Activated CD8-positive, alpha-beta memory T cell treated with anti-CD3 and anti-CD28 coated beads, Interleukin-2, amount 10 ng/mL, durations not matched to agents 7 days and 5 days (primary cell): ENCODE measurements at places on chromosomes 16 and 17.

GRCh38 chr17:77319211-77320043 is 178.7 kb downstream of the SEC14L1 start:
- DNase-seq: peak; percentile 71

- DNase-seq: no peak
Observed at GRCh38 chr16:87486713-87487247, 6.0 kb downstream of the ZCCHC14 start.

- DNase-seq: no peak
Observed at GRCh38 chr16:31016018-31016417, 5.6 kb upstream of the STX1B start.

DNA sequence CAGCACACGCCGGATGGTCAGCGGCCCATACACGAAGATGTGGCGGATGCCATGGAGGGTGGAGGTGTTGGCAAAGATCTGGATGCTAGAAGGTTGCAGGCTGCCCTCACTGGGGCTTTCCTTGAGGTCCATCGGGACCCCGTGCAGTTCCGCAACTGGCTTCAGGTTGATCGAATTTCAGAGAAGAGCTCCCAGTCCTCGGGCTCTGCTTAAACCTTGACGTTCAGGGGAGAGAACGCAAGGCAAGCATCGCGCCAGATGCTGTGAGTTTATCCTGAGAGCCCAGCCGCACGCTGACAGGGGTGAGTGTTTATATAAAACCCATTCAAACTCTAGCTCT is 98.7 kb upstream of the CCL2 start:
- no peak for DNase-seq

- DNase-seq: no peak
Observed at GRCh38 chr16:85291302-85292148, 179.3 kb upstream of the CIBAR2 start.

DNA sequence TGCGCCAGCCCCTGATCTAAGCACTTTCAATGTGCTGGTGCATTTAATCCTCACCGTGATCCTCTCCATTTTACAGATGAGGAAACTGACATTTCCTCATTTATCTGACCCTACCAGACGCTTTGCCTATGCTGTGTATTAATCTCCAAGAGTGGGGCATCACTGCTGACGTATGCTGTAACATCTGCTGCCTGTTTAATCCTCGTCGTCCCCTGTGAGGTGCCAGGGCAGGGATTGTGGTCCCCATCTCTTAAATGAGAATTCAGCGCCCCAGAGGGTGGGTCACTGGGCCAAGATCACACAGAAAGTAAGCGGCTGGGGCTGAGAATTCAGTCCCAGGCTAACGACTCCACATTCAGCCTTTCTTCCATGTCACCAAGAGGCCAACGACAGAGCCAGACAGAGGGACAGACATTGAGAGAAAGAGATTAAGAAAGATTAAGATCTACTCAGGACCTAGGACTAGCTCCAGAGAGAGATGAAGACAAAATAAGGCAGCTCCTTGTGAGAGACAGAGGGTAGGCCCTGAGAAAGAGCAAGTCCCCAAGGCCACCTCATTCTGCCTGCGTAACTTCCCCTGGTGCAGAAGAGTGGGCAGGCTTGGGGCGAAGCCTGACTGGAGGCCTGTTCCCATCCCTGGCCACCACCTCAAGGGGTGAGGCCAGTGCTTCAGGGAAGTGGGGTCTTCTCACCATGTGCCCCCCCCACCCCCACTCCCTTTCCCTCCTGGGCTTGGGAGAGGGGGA is 13.5 kb downstream of the CACNA1G start:
- DNase-seq: no peak

DNA sequence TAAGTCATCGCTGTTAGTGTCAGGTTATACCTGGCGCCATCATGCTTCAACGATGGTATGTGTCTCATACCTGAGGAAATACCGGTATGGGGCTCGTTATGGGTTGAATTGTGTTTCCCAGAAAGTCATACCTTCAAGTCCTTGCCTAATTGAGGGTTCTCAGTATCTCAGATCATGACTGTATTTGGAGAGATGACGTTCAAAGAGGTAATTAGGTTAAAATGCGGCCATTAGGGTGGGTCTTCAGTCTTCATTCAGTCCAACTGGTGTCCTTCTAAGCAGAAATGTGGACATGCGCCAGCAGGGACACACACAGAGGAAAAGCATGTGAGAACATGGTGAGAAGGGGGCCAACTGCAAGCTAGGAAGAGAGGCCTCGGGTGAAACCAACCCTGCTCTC is 37.5 kb upstream of the XYLT1 start:
- no peak for DNase-seq

DNA sequence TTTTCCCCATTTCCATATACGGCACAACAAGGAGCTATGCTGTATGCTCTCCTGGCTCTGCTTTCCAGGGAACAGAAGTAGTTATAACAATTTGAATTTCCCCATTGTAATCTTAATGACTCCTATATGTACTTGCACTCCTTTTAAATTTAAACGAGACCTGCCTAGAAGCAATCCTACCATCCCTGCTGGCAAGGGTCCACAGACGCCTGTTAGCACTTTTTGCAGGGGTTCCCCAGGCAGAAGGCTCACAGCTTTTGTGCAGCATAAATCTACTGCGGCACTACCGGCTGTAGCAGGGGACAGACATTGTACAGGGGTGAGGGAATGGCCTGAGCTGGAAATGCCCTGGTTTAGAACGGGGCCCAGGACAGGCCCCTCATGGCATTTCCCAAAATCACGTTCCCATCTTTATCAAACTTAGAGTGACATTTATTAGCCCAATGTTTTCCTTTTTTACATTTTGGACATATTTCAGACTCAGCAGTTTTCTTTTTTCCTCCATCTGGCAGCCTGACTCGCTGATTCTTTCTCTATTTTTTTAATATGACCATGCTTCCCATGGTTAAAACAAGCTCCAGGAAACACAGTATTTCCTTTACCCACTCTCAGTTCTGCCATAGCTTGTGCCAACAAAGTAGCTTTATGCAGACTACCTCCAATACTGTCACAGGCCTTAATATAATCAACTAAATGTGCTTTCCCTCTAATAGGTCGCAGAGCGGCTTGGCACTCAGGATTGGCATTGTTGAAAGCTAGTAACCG is 35.4 kb upstream of the USP22 start:
- no peak for DNase-seq

DNA sequence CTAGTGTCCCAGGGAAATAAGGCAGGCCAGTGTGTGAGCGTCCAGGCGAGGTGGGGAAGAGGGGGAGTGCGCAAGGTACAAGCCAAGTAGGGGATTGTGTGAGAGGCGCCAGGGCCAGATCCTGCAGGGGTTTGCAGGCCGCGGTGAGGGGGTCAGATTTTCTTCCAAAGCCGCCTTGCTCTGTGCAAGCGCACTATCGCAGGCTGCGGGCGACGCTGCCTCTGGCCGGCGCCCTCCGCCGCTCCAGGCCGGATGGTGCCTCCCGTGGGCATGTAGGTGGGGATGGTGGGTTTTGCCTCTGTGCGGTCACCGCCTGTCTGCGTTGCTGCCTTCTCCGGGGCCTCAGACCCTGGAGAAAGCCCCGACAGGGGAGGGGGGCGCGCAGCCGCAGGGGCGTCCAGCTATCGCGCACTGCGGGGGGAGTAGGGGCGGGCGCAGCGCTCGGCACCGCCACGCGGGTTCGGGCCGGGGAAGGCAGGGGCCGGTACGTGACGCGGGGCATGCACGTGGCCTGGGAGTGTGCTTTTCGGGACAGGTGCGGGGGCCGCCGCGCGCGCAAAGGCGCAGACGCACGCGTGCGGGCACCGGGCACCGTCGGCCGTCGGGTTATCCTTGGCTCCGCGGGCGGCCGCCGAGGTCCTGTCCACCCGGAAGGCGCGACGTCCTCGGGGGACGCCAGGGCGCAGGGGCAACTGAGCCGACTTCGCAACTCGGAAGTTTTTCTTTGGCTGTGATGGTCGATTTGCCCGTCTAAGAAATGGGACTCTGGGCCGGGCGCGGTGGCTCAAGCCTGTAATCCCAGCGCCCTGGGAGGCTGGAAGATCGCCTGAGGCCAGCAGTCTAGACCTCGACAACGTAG is 1.1 kb upstream of the HAPSTR1 start:
- peak; percentile 67 for DNase-seq

DNA sequence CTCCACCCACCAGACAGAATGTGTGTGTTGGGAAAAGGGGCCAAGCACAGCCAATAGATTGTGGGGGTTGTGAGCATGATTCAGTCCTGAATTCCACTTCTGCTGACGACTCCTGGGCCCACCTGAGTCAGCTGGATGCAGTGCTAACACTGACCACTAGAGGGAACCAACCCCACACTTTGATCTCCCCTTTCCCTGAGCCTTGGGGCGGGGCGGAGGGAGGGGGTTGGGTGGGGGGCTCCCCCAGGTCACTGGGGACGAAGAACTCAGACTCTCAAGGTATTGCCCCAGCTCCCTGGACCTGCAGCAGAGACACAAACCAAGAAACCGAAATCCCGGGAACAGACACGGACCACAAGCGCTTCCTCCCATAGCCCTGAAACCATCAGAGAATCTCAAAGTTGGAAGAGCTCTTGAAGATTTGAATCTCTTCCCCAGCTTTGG is 621 bp upstream of the CSHL1 start:
- peak; percentile 73 for DNase-seq

- DNase-seq: no peak
Observed at GRCh38 chr16:8083560-8083959, 506.8 kb downstream of the TMEM114 start.

DNA sequence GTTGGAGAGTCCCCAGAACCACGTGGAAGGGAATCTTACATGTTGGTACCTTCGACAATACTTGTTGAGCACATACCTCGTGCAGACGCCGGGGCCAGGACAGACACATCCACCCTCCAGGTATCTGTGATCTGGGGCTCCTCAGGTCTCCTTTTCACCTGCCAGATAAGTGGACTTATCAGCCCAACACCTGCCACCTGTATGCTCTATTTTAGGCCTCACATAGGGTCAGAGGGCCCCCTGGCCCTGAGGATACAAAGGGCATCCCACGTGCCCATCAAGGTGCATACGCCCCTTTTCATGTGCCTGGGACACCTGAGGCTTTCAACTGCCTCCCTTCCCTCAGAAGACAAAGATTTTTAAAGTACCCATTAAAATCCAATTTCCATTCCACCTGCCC is 212.7 kb downstream of the MRTFB start:
- DNase-seq: no peak

- DNase-seq: no peak
Observed at GRCh38 chr17:52128721-52129120, 29.8 kb downstream of the CA10 start.

GRCh38 chr17:31915456-31916100 is 14.1 kb upstream of the UTP6 start:
- DNase-seq: no peak

GRCh38 chr16:74480150-74481029 is 59.1 kb upstream of the CLEC18B start:
- DNase-seq: no peak

DNA sequence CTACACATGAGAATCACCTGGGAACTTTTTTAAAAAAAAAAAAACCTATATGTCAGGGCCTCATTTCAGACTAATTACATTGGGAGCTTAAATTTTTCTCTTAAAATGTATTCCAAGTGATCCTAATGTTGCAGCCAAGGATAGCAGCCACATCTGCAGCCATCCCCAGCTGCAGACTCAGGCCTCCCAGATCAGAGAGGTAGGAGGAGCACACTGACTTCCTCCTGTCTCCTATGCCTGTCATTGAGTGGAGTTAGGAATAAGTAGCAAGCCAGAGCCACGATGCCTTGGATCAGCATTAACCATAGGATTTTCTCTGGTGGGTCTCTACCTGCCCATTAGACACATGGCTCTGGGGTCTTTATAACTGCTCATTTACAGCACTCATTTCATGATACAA is 463.5 kb downstream of the HS3ST4 start:
- DNase-seq: no peak

DNA sequence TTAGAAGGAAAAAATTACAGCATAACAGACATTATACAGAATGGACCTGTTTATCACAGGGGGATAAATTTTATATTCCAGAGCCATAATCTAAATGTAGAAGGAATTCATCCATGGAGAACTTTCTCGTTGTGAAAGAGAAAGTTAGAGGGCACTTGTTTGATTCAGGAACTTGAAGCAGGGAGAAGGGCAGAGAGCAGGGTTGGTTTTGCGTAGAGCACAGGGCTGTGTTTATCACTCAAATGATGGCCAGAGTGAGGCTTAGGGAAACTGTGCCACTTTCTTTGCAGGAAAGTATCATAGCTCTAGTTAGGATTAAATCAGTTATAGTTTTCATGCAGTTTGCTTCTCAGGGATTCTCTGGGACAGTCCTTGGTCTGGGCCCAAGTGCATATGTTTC is 29.1 kb upstream of the MED13 start:
- no peak for DNase-seq

DNA sequence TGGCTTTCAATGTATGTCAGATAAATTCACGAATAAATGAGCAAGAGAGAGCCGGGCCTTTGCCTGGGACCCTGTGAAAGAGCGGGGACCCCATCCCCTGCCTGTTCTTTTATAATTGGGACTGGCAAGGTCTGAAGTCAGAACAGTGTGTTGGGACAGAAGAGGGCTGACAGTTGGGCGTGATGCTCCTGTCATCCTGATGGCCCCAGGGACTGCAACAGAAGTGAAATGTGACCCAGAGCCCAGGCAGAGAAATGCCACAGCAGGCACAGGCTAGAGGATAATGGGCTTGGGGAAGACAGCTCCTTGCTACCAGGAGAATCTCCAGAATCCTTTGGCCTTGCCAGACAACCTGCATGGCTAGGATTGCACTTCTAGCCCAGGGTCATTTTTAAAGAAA is 37.9 kb downstream of the GSG1L start:
- no peak for DNase-seq

GRCh38 chr17:12993631-12994030 is 24.2 kb downstream of the ELAC2 start:
- no peak for DNase-seq

DNA sequence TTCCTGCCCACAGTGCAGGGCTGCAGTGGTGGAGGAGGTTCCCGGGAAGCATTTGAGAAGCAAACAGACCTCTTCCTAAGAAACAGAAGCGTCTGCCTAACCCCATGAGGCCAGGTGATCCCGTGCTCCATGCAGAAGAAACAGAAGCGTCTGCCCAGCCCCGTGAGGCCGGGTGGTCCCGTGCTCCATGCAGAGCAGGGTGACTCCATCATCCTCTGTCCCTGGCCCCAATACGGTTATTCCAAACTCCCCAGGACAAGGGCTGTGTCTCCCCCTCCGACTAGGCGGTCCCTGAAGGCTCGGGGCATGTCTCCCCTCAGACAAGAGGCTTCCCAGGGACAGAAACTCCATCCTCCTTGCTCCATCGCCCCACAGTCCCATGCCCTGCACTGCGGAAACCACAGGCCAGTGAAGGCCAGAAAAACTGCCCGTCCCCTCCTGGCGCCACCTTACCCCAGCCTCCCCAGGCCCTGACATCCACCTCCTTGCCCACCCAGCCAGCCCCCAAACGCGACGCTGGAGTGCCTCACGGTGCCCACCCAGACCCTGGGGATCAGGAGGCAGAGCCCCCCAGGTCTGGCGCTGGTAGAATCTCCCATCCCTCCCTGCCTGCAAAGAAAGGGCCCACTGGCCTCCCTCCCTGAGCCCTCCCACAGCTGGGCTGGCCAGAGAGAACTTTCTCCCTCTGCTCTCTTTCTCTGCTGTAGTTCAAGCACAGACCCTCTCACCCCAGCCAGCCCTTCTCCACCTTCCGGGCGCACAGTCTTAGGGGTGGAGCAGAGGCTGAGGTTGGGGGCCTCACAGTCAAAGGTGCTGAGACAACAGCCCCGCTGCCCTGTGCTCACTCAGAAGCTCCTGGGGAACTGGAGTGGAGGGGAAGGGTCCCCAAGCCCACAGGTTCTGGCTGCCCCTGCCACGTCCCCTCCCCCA is 30.6 kb upstream of the KRT17 start:
- DNase-seq: no peak
